ENCODE measurements at places on chromosomes 16 and 17.
A peak's percentile ranks its signal among the peaks of the same experiment; 100 is the strongest.

- DNase-seq: no peak
Observed at GRCh38 chr17:66702106-66702936, 132.6 kb upstream of the CACNG5 start.

DNA sequence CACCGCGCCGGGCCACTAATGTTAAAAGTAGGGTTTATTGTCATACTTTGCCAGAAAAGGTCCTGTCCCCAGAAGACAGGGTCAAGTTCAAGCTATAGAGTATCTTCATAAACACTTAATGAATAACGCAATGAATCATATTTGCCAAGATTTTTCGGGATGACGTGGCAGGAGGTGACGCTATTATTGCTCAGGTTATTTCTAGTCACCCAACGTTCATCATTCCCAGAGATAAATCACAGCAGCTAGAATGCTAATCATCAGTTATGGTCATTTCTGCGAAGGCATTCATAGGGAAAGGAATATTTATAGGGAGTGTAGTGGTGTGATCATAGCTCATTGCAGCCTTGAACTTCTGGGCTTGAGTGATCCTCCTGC lies 2.0 kb downstream of the TMC5 start:
- no peak for DNase-seq

DNA sequence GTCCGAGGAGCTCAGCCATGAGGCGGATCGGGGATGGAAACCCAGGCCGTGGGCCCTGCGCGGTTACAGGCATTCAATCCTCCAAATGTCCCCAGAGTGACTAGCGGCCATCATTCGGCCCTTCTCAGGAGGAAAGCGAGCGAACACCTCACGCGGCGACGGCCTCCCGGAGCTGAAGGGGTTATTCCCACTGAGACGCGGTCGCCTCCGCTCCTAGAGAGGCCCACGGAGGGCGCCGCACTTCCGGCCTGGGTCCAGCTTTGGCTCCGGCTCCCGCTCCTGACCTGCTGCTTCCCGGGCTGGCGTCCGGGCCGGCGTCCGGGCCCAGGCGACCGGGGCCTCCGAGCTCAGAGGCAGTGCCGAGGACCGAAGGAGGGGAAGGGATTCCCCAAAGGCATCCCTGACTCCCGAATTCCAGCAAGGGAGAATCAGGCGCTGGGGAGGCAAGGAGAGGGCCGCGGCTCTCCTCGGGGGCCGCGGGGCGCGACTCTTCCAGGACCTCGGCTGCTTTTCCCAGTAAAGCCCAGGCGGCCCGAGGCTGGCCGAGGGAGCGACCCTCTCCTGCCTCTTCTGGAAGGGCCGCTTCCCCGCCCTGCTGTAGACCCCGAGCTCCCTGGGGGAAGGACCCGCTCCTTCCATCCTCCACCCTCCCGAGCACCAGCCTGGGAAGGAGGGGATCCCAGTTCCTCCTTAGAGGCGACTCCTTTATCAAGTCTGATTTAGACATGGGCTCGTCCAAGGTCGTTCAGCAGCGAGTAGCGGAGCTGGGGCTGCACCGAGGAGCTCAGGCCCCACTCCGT lies 18.6 kb upstream of the ZNF629 start:
- DNase-seq: peak; percentile 90

GRCh38 chr17:7097940-7098339 lies 16.7 kb downstream of the ASGR2 start:
- no peak for DNase-seq

- no peak for DNase-seq
Observed at GRCh38 chr16:77117707-77118106, 73.3 kb upstream of the MON1B start.

DNA sequence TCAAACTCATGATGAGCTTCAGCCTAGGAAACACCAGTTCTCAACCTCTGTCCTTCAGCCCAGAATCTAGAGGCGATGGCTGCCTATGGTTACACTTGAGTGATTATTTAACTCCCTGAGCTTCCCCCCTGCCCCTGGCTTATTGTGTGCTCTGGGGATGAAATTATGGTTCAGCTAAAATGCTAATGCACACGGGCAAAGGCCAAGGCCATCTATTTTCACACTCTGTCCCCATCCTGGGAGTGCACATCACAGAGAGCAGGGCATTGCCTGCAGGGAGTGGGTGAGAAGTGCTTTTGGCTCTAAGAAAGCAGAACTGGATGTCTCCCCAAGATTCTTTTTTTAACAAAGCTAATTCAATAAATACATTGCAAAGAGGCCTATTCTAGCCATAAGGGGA lies 21.6 kb upstream of the CACNG5 start:
- no peak for DNase-seq

- no peak for DNase-seq
Observed at GRCh38 chr16:14496047-14496770, 133.9 kb downstream of the PARN start.

- no peak for DNase-seq
Observed at GRCh38 chr17:77566566-77567138, 391.9 kb upstream of the TNRC6C start.

DNA sequence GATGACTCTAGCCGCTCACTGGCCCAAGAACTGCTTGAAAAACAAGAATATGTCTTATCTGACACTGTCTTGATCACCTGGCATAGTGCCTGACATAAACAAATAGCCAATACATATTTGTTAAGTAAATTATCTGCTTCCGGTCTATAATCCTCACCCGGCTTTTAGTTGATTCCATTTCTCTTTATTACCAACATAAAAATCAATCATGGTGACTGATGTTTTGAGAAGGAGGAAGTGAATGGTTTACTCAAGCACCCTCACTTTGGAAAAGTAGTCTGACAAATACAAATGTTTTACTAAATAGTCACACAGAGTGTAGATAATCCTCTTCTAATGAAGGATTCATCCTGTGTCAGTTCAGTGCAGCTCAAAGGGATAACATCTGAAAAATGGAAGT lies 47.0 kb downstream of the SKAP1 start:
- DNase-seq: no peak

DNA sequence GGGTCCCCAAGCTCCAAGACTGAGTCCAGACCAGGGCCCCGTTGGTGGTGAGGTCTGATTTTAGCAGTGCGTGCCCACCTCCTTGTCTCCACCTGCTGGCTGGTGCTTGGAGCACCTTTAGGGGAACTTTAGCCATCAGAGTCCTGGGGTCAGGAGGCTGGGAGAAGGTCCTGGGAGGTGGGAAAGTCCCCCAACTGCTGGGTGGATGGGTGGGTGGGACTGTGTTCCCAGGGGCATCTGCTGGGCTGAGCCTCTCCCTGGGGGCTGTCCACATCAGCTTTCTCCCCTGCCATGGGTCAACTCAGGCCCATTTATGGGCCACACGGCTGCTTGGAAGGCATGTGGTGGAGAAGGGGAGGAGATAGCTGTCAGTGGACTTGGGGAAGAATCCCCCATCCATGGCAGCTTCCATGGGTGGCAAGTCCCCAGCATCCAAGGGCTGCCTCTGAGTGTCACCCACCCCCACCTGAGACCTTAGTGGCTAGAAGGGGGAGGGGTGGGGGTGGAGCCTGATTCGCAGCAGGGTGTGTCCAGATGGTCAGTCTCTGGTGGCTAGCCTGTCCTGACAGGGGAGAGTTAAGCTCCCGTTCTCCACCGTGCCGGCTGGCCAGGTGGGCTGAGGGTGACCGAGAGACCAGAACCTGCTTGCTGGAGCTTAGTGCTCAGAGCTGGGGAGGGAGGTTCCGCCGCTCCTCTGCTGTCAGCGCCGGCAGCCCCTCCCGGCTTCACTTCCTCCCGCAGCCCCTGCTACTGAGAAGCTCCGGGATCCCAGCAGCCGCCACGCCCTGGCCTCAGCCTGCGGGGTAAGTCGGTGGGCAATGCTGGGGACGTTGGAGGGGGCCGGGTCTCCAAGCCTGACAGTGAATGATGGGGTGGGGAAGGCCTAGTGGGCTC lies at the start of gene TRPV2:
TSS of gene TRPV2 (plus strand) at position 541 of the 894 bp plus-strand sequence. CDS start 2,098 bp downstream, outside the sequence.
- peak; percentile 92 for DNase-seq

DNA sequence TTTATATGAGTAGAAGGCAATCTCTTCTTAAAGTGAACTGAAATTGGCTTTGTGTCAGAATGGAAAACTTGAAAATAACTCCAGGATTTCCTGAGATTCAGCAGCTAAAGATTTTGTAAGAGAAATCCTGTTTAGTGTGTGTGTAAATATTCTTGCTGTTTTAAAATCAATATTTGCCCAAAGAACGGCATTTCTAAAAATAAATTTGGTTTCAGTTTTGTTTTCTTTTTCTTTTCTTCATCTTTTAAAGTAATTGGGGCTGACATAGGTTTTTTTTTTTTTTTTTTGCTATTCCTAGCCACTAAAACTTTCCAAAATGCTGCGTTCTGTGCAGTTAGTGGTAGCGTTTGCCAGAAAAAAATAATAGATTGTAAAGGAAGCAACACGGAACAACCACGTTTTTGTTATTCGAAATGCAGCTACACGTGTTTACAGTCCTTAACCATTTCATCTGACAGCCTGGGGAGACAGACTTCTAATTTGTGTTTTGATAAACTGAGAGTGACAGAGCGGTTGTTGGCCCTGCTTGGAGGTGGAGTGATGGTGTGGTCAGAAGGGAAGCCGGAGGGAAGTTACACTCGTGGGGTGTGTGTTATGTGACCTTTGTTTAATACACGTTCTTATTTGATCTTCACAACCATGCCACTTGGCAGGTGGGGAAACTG lies 21.6 kb upstream of the SMPD3 start:
- DNase-seq: no peak

- no peak for DNase-seq
Observed at GRCh38 chr17:66612993-66613392, 221.9 kb upstream of the CACNG5 start.

All from WERI-Rb-1 (cell line).